ENCODE measurements at places on chromosomes 12 and 14. TPM values are rescaled to one million over a fixed set of nuclear protein-coding genes. Genes with fewer than 3 reads are reported as not detected.

- no peaks in the 10 kb centered on the region for H3K4me1 ChIP-seq
- H3K27ac ChIP-seq, result no peak overlapping the region
- no peaks in the 10 kb centered on the region for H3K36me3 ChIP-seq
- DNase-seq, result no peak
- H3K27me3 ChIP-seq, result no peaks in the 10 kb centered on the region
These were observed 211.9 kb upstream of the TBX3 start for GRCh38 chr12:114895827-114896226.

DNA sequence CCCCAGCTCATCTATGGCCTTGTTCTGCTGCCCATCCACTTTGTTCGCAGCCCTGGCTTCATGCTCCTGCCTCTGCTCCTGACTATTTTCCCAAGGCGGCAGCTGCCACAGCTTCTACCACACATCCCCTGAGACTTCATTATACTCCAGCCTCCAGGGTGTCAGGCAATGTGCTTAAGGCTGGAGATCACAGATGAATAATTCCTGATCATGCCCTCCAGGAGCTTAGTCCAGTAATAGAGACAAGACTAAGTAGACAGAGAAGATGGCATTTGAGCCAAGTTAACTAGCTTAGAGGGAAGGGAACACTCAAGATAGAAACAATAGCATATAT lies 7.1 kb downstream of the TAPBPL start:
- no peak overlapping the region for H3K27ac ChIP-seq
- no peak overlapping the region for H3K4me3 ChIP-seq
- H3K36me3 ChIP-seq, result peaks cover 6% of the 10 kb centered on the region
- H3K4me1 ChIP-seq, result no peaks in the 10 kb centered on the region

- no peaks in the 10 kb centered on the region for H3K36me3 ChIP-seq
- no peak for DNase-seq
- H3K27me3 ChIP-seq, result no peaks in the 10 kb centered on the region
- H3K27ac ChIP-seq, result no peak overlapping the region
- no peaks in the 10 kb centered on the region for H3K4me1 ChIP-seq
- no peak overlapping the region for H3K4me3 ChIP-seq
These were observed 903.4 kb upstream of the FOXG1 start for GRCh38 chr14:27863166-27863565.

Gene PMCH
- total RNA-seq, result not detected

- H3K36me3 ChIP-seq, result no peaks in the 10 kb centered on the region
- DNase-seq, result no peak
- peaks cover 5% of the 10 kb centered on the region for H3K4me1 ChIP-seq
- peak overlapping the region; percentile 29 for H3K27ac ChIP-seq
- no peak overlapping the region for H3K4me3 ChIP-seq
These were observed 38.9 kb downstream of the TPCN1 start for GRCh38 chr12:113260127-113260526.

Gene PLEKHG7
- total RNA-seq, result not detected

Gene PELI2
- total RNA-seq, result 19.7 TPM

Gene LPCAT3
- 33.2 TPM for total RNA-seq

GRCh38 chr12:81888961-81889360 lies 129.8 kb upstream of the PPFIA2 start:
- DNase-seq, result no peak
- no peaks in the 10 kb centered on the region for H3K27me3 ChIP-seq
- no peaks in the 10 kb centered on the region for H3K4me1 ChIP-seq
- H3K36me3 ChIP-seq, result peaks cover 2% of the 10 kb centered on the region
- no peak overlapping the region for H3K27ac ChIP-seq

Gene ENDOU
- total RNA-seq, result 0.29 TPM

- H3K27ac ChIP-seq, result no peak overlapping the region
- H3K4me1 ChIP-seq, result no peaks in the 10 kb centered on the region
- no peak overlapping the region for H3K4me3 ChIP-seq
- no peaks in the 10 kb centered on the region for H3K36me3 ChIP-seq
- DNase-seq, result no peak
- no peaks in the 10 kb centered on the region for H3K27me3 ChIP-seq
These were observed 338.1 kb downstream of the CACNA1C start for GRCh38 chr12:2390850-2391390.

- no peaks in the 10 kb centered on the region for H3K4me1 ChIP-seq
- no peak for DNase-seq
- H3K27me3 ChIP-seq, result no peaks in the 10 kb centered on the region
- H3K27ac ChIP-seq, result no peak overlapping the region
- no peaks in the 10 kb centered on the region for H3K36me3 ChIP-seq
- no peak overlapping the region for H3K4me3 ChIP-seq
These were observed 74.2 kb downstream of the DNAH10 start for GRCh38 chr12:123836292-123836691.

- no peaks in the 10 kb centered on the region for H3K36me3 ChIP-seq
- H3K4me3 ChIP-seq, result peak overlapping the region; percentile 10
- no peak for DNase-seq
- peaks cover 2% of the 10 kb centered on the region for H3K27me3 ChIP-seq
- no peak overlapping the region for H3K27ac ChIP-seq
These were observed 109.4 kb upstream of the CCND2 start for GRCh38 chr12:4164188-4164558.

GRCh38 chr12:105616971-105617540 lies 286.6 kb downstream of the C12orf75 start:
- H3K36me3 ChIP-seq, result no peaks in the 10 kb centered on the region
- no peak overlapping the region for H3K27ac ChIP-seq
- DNase-seq, result no peak
- no peaks in the 10 kb centered on the region for H3K4me1 ChIP-seq

Data from aorta (tissue), 5 donors.